ENCODE measurements at places on chromosomes 3 and 15.

DNA sequence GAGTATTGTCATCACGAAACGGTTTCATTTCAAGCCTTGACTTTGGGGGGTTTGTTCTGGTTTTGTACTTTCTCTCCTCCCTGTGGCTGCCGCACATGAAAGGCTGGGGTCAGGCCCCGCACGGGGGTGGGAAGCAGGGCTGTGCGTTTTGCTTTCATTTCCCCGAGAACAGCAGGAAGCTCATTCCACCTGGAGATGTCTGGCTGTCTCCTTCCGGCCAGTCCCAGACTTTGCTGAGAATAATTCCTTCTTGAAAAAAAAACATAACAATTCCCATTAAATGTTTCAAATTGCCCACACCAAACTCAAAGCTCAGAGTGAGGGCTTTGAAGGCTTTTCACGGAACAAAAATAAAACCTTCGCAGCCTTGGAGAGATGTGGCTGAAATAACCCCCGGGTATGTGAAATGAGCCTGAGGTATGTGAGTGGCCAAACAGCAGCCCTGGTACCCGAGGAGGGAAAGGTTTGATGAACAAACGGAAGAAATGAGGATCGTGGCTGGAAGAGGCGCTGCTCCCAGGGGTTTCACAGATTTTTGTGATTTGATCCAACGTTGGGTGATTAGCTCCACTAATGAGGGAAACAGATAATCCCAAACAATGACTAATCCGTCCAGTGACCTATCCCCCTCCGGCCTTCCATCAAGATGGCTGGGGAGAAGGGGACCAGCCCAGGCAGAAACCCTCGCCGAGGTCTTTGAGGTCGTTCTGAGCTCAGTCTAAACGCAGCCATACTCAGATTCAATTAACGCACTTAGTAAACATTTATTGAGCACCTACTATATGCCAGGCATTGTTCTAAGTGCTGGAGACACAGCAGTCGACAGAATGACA lies 126.9 kb upstream of the MEF2A start:
- DNase-seq = no peak

DNA sequence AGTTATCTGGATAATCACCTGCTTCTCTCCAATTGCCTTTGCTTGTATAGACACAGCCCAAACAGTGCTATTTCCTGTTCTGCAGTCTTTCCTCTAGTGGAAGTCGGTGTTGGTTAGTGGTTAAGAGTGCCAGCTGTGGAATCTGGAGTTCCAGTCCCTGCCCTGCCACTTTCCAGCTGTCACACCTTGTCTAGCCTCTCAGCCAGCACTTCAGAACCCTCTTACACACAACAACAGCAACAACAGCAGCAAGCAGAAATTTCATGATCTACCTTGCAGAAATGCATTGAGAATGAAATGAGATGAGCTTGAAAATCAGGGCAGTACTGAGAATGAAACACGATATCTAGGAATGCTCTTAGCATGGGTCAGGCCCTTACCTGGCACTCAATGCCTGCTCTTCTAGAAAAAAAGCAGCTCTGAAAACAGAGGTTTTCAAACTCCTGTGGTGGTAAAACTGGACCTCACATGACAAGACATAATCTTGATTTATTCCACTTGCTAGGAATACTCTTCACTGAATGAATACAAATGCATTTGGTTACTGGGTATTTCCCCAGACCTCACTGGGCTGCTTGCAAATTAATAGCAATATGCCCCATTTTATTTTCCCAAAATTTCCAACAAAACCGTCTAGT lies 3.3 kb upstream of the WNT5A start:
- no peak for DNase-seq

DNA sequence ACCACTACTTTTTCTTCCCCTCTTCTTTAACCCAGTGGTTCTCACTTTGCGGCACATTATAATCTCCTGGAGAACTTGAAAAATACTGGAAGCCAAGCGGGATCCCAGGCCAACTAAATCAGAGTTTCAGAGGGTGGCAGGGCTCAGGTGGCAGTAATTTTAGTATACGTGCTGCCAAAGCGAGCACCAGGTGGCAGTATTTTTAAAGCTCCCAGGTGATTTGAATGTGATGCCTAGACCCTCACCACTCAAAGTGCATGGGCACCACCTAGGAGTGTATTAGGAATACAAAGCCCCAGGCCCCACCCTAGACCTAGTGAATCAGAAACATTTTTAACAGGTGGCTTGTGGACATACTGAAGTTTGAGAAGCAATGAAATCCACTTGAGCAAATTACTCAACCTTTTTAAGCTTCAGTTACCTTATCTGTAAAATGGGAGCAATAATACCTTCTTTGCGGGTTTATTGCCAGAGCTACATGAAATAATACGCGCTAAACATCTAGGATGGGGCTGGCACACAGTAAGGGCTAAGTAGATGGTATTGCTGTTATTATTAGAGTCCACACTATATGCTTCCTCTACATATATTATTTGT lies 8.3 kb downstream of the B3GALNT1 start:
- no peak for DNase-seq

- no peak for DNase-seq
Observed at GRCh38 chr15:66882251-66883020, 180.4 kb downstream of the SMAD6 start.

DNA sequence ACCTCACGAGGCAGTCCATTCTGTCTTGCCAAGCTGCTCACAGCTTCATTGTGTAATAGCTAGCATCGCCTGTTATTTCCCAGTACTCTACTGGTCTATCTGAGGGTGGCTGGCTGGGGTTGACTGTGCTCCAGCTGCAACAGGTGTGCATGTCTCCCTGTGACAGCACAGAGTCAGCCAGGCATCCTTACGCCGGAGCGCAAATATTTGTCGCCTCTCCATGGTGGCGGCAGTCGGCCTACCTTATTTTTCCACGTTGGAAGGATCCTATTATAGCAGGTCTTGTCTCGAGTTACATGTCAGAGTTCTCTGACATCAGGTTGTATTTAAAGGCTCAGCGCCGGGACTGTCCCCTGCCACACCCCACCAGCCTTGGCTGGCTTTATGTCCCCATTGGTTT lies 307.1 kb downstream of the TLE3 start:
- no peak for DNase-seq

GRCh38 chr3:99248130-99248529 lies 346.6 kb upstream of the DCBLD2 start:
- DNase-seq = no peak

GRCh38 chr3:62415312-62415801 lies 42.0 kb upstream of the FEZF2 start:
- DNase-seq = no peak

- DNase-seq = no peak
Observed at GRCh38 chr3:13740795-13741194, 139.1 kb downstream of the WNT7A start.

DNA sequence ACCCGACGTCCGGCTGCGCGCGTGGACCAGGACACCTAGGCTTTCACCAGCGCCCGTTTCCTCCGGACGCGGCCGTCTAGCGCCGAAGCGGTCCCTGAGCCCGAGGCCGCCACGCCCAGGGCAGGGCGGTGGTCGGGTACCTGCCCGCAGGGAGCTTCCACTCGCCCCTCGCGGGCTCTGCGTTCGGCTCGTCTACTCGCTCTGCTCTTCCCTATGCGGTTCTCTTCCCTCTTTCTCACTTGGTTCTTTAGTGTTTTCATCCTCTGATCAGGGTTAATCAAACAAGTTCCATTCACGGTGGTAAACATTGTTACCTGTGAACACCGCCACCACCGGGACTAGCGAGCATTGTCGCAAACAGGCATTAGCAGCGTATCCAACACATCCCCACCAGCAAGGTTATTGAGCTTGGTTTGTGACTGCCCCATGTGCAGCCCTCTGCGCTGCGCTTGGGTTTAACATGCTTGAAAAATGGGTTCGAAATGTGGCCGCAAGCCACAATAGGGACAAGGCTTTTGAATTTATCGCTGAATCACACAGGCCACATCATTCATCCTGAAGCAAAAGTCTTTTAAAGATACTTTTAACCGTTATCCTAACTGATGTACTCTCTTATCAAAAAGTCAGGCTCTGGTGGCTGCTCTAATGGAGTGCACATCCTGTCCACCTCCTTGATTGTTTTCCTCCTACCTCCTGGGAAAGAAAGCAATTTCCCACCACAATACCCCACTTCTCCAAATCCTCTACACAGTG lies 843 bp upstream of the CD47 start:
- no peak for DNase-seq

DNA sequence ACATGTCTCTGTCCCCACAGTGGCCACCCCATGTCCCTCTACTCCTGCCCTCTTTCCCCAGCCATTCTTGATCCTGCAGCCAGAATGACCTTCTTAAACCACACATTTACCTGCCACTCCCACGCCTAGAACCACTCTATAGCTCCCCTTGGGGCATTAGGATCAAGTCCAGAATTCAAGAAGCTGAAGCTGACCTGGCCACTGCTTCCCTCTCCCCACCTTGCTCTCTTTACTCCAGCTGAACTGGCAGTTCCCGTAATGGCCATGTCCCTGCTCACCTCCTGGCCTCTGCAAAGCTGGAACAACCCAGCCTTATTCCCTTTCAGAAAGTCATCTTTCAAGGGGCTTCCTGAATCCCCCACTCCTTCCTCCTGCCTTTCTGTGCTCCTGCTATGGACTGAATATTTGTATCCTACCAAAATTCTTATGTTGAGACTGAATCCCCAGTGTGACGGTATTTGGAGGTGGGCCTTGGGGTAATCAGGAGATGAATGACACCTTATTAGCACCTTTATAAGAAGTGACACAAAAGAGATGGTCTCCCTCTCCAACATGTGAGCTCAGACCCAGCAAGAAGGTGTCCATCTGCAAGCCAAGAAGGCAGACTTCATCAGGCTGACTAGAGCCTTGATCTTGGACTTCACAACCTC lies 3.8 kb downstream of the CSRNP1 start:
- no peak for DNase-seq

GRCh38 chr15:100596792-100597191 lies 5.2 kb downstream of the LINS1 start:
- DNase-seq = peak; percentile 93

DNA sequence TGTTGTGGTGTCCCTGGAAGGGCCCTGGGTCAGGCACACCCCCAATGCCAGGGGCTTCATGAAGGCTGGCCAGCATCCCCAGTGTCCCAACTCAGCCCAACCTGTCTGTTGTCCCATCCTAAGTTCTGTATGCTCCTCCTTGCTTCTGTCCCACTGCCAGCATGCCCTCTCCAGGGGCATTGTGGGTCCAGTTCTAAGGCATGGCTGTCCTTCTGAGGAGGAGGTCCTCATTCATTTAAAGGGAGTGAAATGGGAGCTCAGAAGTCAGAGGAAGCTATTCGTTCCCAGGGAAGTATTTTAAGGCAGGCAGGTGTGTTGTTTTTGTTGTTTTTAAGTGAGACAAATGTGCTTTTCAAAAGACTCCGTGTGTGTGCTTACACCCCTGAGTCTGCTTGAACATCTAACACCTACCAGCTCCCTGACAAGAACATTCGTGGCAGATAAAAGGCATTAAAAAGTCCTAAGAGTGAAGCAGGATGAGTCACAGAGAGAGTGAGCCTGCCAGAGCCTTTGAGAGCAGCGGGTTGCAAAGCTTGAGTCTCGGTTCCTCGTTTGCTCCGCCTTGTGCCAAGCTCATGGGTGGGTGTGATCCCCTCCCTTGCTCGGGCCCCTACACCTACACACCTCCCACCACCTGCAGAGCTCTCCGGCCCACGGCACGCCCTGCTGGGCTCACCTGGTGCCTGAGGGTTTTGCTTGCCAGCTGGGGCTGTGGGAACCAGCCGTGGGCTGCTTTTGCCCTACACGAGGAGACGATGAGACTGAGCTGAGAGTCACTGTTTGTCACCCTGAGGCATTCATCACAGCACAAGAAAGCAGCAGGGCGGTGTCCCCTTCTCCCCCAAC lies 183.4 kb upstream of the TOPAZ1 start:
- no peak for DNase-seq

- no peak for DNase-seq
Observed at GRCh38 chr3:36832406-36832805, 68.1 kb upstream of the DCLK3 start.

- no peak for DNase-seq
Observed at GRCh38 chr15:22952796-22953579, 27.2 kb downstream of the CYFIP1 start.

DNA sequence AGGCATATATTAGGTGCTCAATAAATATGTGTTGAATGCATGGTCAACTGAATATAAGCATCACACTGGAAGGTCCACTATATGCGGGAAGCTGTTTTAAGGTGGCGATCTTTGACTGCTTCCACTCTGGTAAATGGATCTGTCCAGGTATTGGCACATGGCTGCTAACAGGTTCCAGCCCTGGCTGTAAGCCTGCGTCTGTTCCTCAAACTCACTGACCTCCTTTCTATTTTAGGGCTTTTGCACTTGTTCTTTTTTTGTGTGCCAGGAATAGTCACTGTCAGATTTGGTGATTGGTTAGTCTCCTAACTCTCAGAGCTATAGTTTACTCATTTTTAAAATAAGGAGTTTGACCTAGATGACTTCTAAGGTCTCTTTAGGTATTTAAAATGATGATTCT lies 46.2 kb downstream of the ADAMTSL3 start:
- no peak for DNase-seq

GRCh38 chr3:124818398-124819091 lies 68.6 kb downstream of the ITGB5 start:
- no peak for DNase-seq

DNA sequence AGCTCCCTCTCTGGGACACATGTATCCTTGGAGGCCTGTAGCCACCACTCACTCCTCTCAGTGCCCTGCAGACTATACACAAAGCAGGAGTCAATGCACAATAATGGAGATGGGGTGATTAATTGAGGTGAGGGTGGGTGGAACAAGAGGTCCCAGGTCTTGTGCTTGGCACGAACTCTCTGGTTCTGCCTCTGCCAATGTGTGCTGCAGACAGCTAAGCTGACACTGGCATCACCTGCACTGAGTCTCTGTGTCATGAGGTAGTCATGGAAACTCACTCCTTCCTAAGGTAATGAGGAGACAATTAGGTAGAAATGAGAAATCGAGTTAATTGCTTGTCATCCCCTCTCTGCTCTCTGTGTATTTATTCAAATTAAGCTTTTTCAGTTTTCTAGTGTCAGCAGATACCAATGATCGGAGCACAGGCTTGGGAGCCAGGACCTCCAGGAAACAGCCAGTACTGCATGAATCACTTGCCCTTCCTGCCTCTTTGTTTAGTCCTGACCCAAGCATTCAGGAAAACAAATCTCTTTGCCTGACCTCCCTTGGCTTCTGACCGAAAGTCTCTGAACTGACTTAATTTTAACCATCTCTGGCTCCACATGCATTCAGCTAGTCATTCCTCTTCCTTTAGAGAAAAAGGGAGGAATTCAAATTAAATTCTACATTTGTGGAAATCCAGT lies 56.7 kb downstream of the DRD3 start:
- DNase-seq = no peak

GRCh38 chr15:65254758-65255157 lies 31.9 kb downstream of the PARP16 start:
- DNase-seq = no peak

GRCh38 chr3:116618138-116618537 lies 91.4 kb upstream of the TUSC7 start:
- no peak for DNase-seq
